ENCODE measurements at places on chromosomes 1 and 21.

DNA sequence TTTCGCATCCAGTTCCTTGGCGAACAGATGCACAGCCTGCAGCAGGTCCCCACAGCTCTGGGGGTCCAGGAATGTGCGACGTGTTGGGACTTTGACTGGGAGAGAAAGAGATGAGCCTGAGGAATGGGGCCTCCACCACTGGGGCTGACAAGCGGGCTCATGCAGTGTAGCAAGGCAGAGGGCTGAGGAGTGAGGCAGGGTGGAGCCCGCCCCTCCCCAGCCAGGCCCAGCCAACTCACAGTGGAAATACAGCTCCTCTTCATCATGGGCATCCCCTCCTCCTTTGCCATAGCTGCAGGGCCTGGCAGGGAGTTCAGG is 30.7 kb downstream of the CDCA8 start:
- DNase-seq: no peak

GRCh38 chr21:36004441-36004840 is 55.9 kb downstream of the SETD4 start:
- DNase-seq: no peak

DNA sequence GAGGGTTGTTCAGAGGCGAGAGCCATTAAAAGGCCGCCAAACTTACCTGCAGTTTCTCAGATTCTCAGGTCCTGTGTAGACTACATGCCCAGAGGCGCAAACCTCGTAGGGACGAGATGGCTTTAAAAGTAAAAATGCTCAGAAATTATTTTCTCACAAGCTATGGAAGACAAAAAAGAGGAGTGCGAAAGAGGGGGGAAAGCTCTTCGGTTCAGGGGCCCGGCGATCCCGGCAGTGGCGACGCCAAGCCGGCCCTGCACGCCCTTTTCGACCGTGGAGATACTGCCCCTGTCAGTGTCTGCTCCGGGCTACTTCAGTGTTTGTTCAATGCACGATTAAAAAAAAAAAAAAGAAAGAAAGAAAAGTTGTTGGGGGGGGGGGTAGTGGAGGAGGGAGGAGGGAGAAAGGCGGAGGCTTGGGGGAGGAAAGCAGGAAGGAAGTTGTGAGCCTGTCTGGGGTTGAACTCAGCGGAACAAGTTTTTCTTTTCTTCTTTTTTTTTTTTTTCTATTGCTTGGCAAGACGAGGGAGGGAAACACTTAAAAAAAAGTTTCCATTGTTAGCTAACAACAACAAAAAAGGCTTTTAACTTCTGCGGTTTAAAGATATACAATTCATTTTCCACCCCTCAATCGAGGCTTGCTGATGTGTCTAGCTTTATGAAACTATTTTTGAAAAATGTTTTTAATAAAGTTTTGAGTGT is at the start of gene ITPKB:
Gene ITPKB, minus strand, starts transcription at position 288 of the 701 bp plus-strand sequence. CDS start 1,824 bp downstream, outside the sequence.
- DNase-seq: peak; percentile 80

- no peak for DNase-seq
These were observed 24.4 kb downstream of the SLC45A1 start for GRCh38 chr1:8342325-8342724.

DNA sequence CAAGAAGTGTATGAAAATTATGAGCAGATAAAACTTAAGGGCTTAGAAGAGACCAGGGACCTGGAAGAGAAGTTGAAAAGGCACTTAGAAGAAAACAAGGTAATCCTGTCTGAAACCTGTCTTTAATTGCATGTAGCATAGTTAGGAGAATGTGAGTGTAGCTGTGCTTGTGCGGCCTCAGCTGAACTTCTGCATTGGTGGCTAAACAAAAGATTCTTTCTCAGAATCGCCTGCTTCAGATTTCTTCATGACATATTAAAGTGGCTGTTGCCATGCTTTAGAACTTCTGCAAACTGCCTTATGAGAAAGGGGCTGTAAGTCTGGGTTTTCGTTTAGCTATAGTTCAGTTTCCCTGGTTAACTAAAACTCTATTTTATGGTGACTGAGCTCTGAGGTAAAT is 94.5 kb downstream of the VPS26C start:
- no peak for DNase-seq

DNA sequence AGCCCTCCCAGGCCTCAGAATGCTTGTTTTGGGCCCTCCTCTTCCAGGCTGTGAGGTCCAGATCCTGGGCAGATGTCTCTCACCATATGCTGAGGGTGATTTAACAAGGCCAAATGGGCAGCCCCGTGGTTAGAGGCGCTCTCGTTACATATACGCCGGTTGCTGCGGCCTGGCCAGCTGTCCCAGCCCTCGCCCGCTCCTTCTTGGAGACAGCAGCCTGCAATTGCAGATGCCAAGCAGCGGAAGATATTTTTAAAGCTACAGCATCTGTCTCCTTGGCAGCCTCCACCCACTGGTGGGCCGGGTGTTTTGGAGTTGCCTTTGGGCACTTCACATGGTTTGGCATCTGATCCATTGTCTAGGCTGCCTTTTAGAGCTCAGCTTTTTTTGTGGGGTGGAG is 178.8 kb upstream of the NFIA start:
- DNase-seq: no peak

DNA sequence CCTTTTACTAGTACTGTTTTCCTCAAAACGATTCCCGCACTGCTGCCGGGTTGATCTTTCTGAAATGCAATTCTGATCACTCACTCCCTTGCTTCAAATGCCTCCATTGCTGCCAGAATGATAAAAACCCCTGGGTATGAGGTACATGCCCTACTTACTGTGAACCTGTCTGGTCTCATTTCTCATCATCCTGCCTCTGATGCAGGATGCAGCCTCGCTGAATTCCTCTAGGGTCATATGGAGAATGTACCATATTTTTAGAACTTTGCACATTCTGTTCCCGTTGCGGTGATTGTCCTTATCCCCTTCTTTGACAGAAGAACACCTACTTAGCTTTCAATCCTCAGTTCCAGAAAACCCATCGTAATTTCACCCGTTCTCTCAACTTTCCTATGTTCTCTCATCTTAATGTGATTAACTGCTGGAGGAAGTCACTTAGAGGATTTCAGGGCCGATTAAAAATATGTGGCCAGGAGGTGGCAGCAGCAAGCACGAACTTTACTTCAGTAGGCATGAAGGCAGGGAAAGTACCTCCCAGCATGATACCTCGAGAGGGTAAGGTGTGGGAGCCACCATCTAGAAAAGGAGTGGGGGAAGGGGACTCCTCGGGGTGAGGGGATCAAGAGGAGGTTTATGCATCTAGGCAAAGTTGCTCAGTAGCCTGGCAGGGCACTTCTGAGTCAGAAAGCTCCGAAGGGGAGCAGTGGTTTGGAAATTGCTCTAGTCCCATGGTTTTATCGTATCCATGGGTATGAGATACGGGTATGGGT is 361.5 kb upstream of the ZP4 start:
- DNase-seq: peak; percentile 28

GRCh38 chr1:18651713-18652112 is 21.1 kb downstream of the PAX7 start:
- peak; percentile 40 for DNase-seq

- DNase-seq: no peak
These were observed 28.2 kb upstream of the MPZL1 start for GRCh38 chr1:167693425-167694045.

GRCh38 chr1:181208967-181209366 is 120.5 kb downstream of the IER5 start:
- DNase-seq: no peak

- DNase-seq: no peak
These were observed 66.7 kb downstream of the ITPKB start for GRCh38 chr1:226672339-226672762.

DNA sequence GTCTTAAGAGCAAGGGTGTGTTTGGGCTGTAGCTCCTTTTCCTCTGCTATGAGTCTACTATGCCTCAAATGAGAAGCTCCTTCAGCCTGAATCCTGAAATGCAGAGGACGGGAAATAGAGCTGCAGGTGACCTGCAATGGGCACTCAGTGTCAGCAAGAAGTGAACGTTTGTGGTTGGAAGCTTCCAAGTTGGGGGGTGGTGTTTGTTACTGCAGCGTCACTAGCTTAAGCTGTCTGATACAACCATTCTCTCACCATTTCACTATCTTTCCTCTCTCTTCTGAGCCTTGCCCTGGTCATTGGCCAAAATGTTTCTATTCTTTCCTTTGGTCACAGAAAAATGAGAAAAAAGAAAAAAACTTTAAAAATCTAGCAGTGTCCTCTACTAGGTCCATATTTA is 19.4 kb downstream of the TRIM67 start:
- DNase-seq: no peak

DNA sequence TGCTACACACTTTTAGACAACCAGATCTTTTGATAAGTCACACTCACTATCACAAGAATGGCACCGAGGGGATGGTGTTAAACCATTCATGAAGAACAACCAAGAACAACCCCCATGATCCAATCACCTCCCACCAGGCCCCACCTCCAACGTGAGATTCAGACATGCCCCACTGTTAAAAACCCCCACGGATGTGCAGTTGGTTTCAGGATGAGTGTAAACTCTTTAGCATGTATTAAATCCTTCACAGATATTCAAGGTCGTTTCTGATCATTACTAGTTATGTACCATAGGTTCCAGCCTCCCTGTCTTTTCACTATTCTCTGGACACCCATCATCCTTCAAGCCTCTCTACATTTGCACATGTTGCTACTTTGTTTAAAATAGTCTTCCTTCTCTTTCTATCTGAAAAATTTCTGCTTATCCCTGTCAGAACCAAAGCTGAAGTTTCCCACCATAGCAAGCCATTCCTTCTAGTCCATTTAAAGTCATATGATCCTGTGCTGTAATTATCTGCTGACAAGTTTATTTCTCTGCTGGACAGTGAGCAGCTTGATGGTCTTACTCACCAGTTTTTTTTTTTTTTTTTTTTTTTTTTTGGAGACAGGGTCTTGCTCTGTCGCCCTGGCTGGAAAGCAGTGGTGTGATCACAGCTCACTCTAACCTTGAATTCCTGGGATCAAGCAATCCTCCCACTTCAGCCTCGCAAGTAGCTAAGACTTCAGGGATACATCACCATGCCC is 36.8 kb downstream of the MAP10 start:
- no peak for DNase-seq

- no peak for DNase-seq
These were observed 391.4 kb downstream of the MRPL39 start for GRCh38 chr21:25215698-25216384.

- peak; percentile 63 for DNase-seq
These were observed 57.5 kb downstream of the BCL9 start for GRCh38 chr1:147598621-147599361.

- DNase-seq: peak; percentile 65
These were observed 5.9 kb upstream of the NUF2 start for GRCh38 chr1:163315773-163316374.

GRCh38 chr1:6154525-6155319 is 25.4 kb downstream of the CHD5 start:
- no peak for DNase-seq

- no peak for DNase-seq
These were observed 101.5 kb downstream of the PLA2G4A start for GRCh38 chr1:186930238-186930637.

DNA sequence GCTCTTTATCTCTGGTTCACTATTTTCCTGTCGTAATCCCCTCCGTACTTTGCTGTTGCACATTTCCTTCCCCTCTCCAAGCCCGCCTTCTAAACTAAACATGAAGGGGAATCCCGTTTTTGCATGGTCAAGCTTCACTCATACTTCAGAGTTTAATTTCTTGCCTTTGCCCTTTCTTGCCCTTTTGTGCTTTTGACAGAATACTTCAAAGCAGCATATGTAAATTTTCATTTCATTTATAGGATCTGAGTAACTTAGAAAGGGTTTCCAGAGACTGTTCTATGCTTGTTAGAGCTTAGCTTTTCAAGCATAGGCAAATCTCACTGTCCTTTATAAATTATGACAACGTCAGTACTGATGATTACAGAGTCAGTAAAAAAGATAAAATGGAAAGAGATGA is 27.7 kb downstream of the SPATA45 start:
- no peak for DNase-seq

DNA sequence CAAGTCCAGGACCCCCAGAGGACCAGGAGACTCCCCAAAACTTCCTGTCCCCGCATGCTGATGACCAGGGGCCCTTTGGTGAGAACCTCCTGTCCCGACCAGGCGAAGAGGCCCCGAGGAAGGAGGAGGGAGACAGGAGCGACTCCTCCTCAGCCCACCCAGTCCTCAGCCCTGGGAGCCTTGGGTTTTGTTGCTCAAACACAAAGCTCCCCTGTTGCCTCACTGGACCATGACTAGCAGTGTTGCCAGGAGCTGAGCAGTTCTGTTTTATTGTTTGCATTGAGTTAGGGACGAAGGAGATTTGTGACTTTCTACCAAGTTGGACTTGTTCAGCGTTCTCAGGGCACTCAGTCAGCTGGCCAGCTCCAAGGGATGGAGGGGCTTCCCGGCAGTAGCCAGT is 10.0 kb downstream of the UMODL1 start:
- no peak for DNase-seq

DNA sequence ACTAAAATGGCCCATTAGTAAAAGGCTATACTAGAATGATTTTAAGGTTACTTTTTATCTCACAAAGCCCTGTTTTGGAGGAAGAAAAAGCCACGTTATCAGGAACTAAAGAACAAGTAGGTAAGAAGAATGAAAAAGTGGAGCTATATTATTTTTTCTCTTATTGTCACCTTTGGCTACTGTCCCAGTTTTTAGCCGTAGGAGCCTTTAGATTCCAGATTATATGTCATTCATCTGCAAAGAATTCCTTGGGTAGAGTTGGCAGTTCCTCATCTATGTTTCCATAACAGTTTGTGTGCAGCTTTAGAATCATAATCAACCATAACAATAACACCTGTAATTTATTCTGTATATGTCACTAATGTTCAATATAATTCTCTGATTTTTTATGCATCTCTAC is 83.8 kb downstream of the TPR start:
- no peak for DNase-seq

GRCh38 chr1:201790261-201790660 is 38.7 kb upstream of the IPO9 start:
- no peak for DNase-seq

DNA sequence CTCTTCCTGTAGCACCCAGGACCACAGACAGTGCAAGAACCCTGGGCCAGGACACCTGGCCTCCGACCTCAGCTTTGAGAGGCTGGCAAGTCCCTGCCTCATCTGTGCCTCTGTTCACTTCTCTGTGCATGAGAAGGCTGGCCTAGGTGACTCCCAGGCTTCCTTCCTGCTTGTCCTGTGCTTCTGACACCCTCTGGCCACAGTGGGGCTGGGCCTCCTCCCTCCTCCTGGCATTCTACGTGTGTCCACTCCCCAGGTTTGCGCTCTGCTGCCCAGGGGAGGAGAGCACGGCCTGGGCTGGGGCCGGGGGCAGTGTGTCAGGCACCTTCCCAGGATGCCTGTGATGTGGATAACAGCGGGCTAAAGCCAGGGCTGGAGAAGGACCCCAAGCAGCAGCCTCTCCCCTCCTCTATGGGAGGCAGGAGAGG is 30.3 kb upstream of the PKP1 start:
- DNase-seq: no peak

- DNase-seq: no peak
These were observed 1.2 kb downstream of the ALG14 start for GRCh38 chr1:95071539-95071938.

- DNase-seq: no peak
These were observed 87.9 kb upstream of the HMCN1 start for GRCh38 chr1:185646202-185646683.

GRCh38 chr1:68128157-68128556 is 77.7 kb upstream of the DIRAS3 start:
- no peak for DNase-seq
